Cardiac fibroblast (primary cell): ENCODE measurements at places on chromosomes 6 and 20.

DNA sequence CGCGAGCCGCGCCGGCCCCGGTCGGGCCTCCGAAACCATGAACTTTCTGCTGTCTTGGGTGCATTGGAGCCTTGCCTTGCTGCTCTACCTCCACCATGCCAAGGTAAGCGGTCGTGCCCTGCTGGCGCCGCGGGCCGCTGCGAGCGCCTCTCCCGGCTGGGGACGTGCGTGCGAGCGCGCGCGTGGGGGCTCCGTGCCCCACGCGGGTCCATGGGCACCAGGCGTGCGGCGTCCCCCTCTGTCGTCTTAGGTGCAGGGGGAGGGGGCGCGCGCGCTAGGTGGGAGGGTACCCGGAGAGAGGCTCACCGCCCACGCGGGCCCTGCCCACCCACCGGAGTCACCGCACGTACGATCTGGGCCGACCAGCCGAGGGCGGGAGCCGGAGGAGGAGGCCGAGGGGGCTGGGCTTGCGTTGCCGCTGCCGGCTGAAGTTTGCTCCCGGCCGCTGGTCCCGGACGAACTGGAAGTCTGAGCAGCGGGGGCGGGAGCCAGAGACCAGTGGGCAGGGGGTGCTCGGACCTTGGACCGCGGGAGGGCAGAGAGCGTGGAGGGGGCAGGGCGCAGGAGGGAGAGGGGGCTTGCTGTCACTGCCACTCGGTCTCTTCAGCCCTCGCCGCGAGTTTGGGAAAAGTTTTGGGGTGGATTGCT, 1.3 kb downstream of the VEGFA start:
- peak; percentile 50 for DNase-seq

- no peak for DNase-seq
These were observed 14.9 kb downstream of the BPIFA1 start for GRCh38 chr20:33250666-33251065.

DNA sequence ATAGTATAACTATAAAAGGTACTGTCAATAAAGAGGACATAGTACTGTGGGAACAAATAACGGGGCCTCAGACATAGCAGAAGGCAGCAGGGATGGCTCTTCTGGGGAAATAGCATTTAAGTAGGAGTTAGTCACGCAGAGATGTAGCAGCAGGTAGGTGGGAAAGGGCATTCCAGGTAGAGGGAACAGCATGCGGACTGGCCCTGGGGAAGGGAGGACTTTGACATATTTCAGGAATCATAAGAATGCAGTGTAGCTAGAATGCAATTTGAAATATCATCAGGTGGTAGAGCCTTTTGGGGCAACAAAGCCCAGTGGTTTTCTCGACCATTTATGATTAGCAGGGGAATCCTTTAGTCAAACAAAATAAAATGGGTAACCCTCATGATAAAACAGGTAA, 191.1 kb downstream of the SLC24A3 start:
- no peak for DNase-seq

- no peak for DNase-seq
These were observed 2.8 kb downstream of the SLC12A5 start for GRCh38 chr20:46031701-46032254.

DNA sequence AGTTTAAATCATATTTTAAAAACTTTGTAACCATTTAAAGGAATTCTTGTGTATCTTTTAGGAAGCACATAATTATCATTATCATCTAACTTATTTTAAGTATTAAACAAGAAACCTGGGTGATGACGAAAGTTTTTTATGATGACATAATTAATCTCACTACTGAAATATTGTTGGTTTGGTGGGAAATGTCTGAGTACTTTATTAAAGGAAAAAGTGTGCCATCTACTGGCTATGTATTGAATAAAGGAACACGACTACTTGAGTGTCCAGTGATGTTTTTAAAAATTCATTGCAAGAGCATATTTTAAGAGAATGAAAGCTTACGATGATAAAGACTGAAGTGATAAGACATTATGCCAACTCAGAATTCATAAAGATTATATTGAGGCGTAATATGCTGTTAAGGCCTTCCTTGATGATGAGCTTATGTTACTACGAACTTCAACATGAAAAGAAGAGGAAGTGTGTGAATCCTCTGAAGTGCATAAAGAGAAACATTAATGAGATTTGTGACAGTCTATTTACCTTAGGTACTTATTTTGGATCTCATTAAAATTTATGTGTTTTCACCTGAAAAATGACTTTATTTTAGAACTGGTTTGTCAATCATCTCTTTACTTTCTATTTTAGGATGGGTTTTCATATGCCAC, 12.0 kb upstream of the TRMT11 start:
- peak; percentile 81 for DNase-seq

GRCh38 chr20:13441388-13441787, 197.3 kb downstream of the TASP1 start:
- DNase-seq = no peak

DNA sequence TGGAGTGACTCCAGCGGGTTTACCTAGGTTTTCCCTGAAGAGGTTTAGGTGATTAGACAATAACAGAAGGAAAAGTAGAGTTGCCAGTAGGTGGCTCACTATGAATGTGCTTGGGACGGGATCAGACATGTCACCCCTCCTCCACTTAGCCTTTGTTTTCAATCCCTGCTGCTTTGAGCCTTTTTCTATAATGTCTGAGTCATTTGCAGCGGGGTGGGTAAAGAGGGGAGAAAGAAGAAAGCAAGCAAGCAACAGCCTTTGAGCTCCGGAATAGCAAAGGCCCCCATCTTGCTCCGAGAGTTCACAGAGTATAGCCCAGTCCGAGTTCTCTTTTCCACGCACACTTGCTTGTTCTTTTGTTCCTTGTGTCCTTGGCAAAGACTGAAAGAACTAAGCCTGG, 129.1 kb downstream of the PACRG start:
- DNase-seq = peak; percentile 86

DNA sequence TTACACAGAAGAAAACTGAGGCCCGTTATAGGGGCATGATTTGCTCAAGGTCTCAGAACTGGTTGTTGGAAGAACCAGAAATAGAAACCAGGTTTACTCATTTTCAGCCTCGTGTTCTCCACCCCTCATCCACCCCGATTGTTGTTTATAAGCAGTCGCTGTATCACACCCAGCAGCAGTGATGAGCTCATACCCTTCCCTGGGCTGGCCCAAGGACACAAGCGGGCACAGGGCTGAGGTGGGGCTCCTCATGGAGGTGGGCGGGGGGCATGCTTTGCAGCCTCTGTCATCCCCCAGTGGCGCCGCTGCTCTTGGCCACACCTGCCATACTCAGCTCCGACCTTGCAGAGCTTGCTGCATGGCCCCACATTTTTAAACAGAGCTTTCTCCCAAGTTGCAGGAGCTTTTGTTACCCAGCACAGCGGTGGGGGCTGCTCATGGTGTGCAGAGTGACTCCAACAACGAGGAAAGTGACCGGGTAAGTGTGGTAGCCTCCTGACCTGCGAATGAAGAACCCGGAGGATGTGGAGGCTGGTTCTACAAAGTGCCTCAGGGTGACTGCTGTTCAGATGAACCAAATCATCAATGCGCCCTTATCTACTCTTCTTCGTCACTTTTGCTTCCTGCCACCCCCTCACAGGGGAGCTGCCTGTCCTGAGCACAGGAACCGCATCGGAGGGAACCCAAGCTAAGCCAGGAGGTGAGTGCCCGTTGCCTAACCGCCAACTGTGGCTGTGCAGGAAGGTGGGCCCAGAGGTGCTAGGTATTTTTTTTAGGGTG, 43.6 kb upstream of the NKX2-2 start:
- no peak for DNase-seq

- DNase-seq = no peak
These were observed 672.6 kb downstream of the MAFB start for GRCh38 chr20:40016392-40016791.

DNA sequence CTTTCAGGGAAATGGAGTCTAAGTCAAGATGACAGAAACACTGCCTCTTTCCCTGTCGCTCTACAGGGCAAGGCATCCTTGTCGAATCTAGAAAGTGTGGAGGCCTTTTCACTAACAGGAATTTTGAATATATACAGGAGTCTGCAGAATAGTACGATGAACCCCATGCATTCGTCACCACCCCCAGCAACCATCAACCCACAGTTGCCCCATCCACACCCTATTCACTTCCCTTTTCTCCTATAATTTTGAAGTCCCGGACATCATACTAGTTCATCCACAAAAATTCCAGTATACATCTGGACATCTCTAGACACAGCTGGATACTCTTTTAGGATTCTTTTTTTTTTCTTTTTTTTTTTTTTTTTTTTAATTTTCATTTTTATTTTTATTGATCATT, 80.7 kb upstream of the RIN2 start:
- DNase-seq = no peak

DNA sequence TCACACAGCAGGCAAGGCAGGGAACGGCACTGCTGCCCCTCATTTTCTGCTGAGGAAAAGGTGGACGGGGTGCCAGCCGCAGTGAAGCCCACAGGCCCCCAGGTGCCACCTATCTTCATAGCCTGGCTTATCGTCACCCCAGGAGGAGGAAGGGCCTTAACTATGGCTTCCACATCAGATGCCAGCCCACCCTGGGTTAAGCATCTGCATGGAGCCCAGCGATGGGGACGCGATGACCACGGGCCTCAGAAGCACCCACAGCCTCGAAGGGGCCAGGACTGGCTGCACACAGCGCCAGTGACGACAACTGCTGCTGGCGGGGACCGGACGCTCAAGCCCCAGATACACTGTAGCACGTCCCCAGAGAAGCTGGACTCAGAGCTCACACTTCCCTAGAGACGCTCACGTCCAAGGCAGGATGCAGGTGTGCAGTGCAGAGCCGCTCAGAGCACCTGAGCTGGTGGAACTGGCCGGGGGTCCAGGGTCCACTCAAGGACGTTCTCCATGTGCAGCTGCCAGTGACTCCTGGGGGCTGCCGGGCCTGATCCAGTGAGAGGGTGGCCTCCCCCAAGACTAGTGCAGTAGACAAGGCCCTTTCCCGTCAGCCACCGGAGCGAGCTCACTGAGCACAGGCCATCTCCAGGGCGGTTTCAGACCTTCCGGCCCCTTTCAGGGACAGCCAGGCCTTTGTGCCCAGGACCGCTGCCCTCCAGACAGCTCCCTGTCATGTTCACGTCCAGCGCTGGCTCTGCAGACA, 83.0 kb downstream of the YTHDF1 start:
- no peak for DNase-seq

GRCh38 chr6:123551939-123552707, 84.6 kb downstream of the TRDN start:
- no peak for DNase-seq

DNA sequence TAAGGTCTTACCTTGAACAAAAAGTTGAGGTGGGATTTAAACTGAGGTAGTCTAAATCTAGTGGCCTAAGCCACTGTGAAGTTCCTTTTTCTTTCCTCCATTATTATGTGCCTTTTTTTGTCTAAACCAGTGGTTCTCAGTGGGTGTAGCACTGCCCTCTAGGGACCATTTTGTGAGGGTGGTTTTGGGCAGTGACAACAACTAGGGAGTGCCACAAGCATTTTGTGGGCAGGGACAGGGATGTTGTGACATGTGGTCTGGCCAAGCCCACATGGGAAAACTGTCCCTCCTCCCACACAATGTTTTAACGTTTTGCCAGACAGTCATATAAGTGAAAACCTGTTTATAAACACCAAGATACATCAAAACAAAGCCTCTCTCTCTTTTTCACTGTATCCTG, 899.4 kb upstream of the FLRT3 start:
- DNase-seq = peak; percentile 48
